Hypothalamus (tissue), 51 donors: ENCODE measurements at places on chromosomes 3 and 15.

GRCh38 chr15:84766461-84767035, 18.2 kb downstream of the ZNF592 start:
- DNase-seq: no peak

DNA sequence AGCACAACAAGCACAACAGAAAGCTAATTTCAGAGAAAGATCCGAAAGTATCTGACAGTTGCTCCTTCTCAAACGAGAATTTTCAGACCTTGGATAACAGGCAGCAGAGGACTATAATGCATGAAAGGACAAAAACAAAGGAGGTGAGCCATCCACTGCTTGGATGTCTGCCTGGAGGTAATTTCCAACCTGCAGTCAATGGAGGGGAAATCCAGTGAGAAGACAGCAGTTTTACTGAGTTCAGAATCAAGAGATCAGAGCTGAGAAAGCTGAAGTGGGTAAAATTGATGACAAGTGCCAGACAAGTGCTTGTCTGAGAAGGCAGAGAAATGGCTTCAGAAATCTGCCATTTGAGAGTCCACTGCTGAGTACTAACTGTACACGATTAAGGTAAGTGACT, 22.1 kb downstream of the UBE3A start:
- no peak for DNase-seq

DNA sequence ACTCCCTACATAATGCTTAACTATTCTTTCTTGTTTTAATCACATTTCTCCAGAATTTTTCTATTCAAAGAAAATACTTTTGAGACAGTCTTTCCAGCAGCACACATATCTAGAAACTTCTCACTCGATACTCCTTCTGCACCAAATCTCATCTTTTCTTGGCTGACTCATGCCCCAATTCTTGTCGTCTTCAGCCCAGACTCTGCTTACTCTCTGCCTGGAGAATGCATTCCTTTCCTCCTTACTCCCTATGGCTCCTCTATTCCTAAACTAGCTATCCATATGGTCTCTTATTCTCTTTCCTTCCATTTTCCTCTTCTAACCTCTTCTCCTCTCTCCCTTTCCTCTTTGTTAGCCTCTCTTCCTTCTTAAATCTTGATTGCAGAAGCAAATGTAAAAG, 158.7 kb downstream of the GBE1 start:
- no peak for DNase-seq

- no peak for DNase-seq
Measured at GRCh38 chr15:99326235-99326634, 75.0 kb downstream of the LRRC28 start.

DNA sequence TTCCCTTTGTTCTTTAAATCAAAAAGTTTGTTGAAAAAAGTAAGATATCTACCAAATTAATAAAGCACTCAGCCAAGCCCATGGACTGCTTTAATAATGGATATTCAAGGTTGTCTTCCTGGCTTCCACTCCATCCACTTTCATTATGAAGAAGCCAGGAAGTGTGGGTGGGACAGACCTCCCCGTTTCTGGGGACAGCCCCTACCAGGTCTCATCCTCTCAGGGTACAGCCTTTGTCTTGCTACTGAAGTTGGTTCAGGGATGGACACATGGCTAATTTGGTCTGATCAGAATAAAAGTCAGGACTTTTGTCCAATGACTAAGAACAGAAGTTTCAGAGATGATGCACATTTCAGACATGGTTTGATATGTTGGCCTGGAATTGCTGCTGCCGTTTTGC, 32.6 kb downstream of the CCNB2 start:
- no peak for DNase-seq

DNA sequence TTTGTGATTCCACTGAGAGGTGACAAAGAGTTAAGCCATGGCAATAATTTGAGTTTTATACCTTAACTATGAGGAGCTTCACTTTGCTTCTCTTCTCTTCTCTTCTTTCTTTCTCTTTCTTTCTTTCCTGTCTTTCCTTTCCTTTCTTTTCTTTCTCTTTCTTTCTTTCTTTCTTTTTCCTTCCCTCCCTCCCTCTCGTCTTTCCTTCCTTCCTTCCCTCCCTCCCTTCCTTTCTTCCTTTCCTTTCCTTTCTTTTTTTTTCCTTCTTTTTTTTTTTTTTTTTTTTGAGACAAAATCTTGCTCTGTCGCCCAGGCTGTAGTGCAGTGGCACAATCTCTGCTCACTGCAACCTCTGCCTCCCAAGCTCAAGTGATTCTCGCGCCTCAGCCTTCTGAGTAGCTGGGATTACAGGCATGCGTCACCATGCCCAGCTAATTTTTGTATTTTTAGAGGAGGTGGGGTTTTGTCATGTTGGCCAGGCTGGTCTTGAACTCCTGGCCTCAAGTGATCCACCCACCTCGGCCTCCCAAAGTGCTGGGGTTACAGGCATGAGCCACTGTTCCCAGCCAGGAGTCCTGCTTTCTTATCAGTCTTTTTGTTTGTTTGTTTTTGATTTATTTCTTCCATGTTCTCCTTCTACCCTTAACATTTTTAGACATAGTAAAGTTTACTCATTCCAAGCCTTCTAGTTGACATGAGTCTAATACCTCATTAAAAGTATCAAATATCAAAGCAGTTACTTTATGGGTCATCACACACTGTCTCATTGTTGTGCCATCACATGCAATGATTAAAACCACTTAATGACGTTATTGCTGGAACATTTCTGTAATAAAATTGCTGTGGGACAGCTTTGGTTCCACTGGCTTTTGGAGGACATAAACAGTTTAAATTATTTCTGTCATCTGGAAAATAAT, 29.9 kb downstream of the SLC49A4 start:
- DNase-seq: no peak

DNA sequence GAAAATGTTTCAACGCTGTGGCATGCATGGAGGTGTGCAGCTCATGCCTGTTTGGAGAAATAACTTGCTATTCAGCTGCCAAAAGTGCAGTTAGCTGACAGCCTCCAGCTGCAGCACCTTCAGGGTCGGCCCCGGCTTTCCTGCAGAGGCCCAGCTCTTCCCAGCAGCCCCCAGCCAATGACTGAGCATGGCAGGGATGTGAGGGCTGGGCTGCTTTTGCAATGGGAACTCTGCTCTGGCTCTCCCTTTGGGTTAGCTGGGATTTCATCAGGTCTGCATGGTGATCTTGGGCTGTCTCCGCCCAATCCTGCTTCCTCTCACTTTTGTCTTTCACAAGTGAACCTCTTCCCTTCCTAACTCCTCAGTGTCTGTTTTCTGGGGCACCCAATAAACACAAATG, 396.6 kb downstream of the EPHB1 start:
- no peak for DNase-seq

DNA sequence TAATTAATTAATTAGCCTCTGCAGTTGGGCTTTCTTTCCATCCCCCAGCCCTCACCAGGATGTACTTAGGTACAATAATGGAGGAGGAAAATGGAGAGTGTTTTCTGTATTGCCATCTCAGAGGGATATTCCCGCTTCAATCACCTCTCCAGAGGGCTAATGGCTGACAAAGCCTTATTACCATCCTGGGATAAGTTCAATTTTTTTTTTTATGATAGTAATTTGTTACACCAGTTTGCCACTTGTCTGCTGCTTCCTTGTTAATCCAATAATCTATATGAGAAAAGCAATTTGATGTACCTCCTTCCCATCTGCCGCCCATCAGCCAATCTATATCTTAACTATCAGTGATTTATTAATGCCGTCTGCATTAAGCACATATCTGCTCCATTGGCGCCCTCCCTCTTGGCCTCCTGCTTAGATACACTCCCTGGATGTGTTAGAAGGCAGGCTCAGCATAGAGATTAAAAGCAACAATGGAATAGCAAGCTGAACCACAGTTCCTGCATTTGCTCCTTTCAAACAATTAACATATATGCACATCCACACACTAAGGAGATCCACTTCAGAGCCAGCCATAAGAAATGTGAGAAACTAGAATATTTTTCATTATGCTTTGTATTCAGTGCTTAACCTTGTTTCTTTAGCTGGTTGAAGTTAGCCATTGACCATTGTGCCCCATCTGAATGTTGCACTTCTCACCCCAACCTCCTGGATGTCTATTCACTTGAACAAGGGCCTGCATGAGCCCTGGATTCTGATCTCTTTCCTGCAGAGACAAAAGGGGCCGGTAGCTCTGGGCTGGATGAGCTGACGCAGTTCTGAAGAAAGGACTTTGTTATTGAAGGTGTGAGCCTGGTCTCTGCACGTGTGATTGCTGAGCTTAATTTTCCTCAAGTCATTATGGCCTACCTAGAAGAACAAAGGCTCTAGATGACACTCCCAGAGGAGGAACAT, 237.3 kb upstream of the GAP43 start:
- DNase-seq: no peak

DNA sequence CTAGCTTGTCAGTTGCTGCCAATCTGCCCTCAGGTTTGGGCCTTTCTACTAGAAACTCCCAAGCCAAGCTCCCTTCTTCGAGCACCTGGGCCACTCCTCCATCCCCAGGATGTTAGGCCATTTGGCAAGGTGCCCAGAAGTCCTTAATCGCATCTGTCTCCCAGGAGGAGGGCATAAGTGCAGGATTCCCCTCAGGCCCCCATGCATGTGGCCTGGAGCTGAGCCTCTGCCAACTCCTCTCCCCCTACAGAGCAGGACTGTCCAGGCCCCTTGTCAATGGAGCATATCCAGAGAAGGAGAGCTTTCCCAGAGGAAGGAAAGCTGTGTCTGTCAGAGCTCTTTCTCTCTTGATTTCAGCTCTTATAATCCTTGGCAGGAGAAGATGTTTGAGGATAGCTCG, 182.6 kb upstream of the ROPN1 start:
- no peak for DNase-seq

DNA sequence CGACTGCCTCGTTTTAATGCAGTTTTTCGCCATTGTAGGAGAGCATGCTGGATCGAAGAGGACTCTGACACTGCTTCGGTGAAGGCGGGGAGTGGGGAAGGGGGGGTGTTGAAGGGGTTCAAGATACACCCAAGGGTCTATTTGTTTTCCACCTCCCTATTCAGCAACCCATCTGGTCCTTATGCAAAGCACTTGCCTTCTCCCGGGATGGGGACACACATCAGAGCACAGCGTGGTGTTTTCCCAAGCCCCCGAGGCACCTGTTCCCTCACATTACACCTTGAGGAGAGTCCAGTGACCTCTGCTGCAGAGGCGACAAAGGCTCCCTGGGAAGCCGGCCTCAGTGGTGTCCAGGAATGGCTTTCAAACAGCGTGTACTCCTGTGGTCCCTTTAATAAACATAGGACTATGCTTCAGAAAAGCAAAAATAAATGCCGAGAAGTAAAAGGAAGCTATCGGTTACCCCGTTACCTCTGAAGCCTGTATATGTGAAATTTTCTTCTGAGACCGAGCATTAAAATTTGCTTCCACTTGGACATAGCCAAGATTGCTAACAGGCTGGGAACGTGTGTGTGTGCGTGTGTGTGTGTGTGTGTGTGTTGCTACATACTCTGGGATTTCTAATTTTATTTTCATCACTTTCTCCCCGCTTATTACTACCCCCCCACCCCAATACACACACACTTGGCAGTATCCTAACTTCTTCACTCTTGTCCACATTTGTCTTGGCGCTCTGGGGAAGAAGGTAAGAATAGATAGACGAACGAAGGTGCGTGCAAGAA, 53.2 kb downstream of the CCDC54 start:
- DNase-seq: no peak

DNA sequence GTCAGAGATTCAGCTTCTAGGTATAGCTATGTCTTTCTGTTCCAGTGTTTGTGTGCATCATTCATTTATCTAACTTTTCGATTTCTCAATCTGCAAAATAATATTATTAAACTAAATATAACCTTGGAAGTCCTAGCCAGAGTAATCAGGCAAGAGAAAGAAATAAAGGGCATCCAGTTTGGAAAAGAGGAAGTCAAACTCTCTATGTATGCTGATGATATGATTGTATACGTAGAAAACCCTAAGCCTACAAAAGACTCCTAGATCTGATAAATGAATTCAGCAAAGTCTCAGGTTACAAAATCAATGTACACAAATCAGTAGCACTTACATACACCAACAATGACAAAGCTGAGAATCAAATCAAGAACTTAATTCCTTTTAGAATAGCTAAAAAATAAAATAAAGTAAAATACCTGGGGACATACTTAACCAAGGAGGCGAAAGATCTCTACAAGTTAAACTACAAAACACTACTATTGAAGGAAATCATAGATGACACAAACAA, 718.2 kb downstream of the NTRK3 start:
- no peak for DNase-seq

GRCh38 chr15:84953726-84954125, 27.9 kb upstream of the PDE8A start:
- DNase-seq: no peak

GRCh38 chr3:69320871-69321271, 65.0 kb downstream of the FRMD4B start:
- DNase-seq: no peak

DNA sequence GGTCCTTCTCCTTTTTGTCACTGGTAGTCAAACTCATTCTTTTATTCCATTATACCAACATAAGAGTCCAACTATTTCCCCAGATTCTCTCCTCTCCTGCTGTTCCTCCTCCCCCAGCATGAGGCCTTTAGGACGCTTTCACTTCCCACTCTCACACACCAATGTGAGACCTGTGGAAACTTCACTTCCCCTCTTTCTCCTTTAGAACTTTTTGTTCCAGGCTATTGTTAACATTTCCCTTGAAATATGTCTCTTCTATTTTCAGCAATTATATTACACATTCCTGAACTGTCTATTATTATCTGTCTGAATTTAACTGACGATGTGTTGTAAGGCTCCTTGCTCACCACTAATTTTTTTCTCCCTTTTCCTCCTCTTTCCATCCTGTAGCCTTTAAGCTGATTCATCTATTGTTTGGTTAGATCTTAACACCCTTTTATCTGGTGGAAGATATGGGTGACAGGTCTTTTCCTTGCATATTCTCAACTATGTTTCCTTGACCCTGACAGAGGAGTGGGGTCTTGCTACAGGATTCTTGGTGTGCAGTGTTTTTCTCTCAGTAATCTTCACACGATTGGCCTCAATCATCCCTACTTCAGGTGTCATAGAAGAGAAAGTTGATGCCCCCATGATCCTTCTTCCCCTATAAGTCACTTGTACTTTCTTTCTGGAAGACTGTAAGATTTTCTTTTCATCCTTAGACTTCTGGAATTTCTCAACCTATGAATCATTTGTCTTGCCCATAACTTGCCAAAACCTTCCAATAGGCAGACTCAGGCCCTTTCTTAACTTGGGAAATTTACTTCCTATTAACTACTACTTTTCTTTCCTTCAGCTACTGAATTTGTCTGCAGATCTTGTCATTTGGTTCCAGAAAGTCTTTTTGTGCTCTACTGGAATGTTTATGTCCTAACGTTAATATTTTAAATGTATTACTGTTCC, 5.9 kb downstream of the CYP19A1 start:
- DNase-seq: no peak
